CD8-positive, alpha-beta T cell (primary cell): ENCODE measurements at places on chromosomes 7 and 10. TPM values are rescaled to one million over a fixed set of nuclear protein-coding genes. Genes with fewer than 3 reads are reported as not detected.

FGFBP3 gene
- total RNA-seq: 1.3 TPM

DNTT gene
- not detected for total RNA-seq

DRGX gene
- not detected for total RNA-seq

SPDYE6 gene
- total RNA-seq: not detected

TAS2R4 gene
- total RNA-seq: 0.22 TPM

MYO3A gene
- not detected for total RNA-seq

NET1 gene
- 16.7 TPM for total RNA-seq

UBE2D4 gene
- total RNA-seq: 6.8 TPM

NPY4R gene
- total RNA-seq: not detected

GPR22 gene
- total RNA-seq: not detected

DMBT1 gene
- not detected for total RNA-seq

CALML3 gene
- total RNA-seq: not detected

HMX2 gene
- total RNA-seq: not detected

VSTM4 gene
- total RNA-seq: not detected

SEMA3C gene
- total RNA-seq: not detected

FAS gene
- total RNA-seq: 28.9 TPM

ZP3 gene
- 9.8 TPM for total RNA-seq

EGR2 gene
- total RNA-seq: 5.6 TPM

HTR5A gene
- total RNA-seq: not detected
